ENCODE measurements at places on chromosomes 7 and 10. TPM values are rescaled to one million over a fixed set of nuclear protein-coding genes. Genes with fewer than 3 reads are reported as not detected.
A peak's percentile ranks its signal among the peaks of the same experiment; 100 is the strongest.

VPS26A gene
- 87.4 TPM for polyA plus RNA-seq

CYP3A5 gene
- polyA plus RNA-seq = 19.8 TPM

SLC39A12 gene
- 0.09 TPM for polyA plus RNA-seq

GARIN1A gene
- 2.2 TPM for polyA plus RNA-seq

NPTX2 gene
- 0.14 TPM for polyA plus RNA-seq

NUTM2B gene
- polyA plus RNA-seq = 3.1 TPM

CCDC146 gene
- 18.0 TPM for polyA plus RNA-seq

CAMK2B gene
- polyA plus RNA-seq = 0.94 TPM

YKT6 gene
- 70.6 TPM for polyA plus RNA-seq

TMEM213 gene
- polyA plus RNA-seq = 0.40 TPM

- no peak for DNase-seq
Observed at GRCh38 chr10:129626309-129626708, 159.3 kb downstream of the MGMT start.

GRCh38 chr7:91567081-91568012 lies 303.1 kb downstream of the FZD1 start:
- DNase-seq = no peak

- no peak for DNase-seq
Observed at GRCh38 chr7:108456845-108457540, 757 bp upstream of the NRCAM start.

DNA sequence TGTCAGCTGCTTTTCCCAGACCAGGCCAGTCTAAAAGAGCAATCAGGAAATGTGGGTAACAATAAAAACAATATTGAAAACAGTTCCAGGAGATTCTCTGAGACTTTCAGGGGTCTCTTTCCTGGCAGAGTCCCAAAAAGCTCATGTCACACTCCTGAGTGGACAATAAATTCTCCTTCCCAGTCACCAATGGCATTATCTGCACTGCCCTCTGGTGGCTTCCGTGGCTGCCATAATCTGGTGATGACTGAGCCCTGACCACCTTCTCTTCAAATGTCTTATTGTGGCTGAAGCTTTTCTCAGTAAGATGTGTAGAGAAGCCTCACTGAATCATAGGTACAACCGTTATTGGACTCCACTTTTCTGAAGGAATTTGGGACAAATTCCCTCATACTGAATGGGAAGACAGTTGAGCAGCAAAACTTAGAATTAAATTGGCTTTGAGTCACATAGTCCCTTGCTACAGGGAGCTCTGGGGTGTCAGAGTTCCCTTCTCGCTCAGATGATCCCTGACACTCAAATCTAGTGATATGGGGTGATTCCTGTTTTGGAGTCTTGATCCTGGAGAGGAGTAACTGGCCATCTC lies 24.4 kb upstream of the ASAH2 start:
- DNase-seq = no peak

DNA sequence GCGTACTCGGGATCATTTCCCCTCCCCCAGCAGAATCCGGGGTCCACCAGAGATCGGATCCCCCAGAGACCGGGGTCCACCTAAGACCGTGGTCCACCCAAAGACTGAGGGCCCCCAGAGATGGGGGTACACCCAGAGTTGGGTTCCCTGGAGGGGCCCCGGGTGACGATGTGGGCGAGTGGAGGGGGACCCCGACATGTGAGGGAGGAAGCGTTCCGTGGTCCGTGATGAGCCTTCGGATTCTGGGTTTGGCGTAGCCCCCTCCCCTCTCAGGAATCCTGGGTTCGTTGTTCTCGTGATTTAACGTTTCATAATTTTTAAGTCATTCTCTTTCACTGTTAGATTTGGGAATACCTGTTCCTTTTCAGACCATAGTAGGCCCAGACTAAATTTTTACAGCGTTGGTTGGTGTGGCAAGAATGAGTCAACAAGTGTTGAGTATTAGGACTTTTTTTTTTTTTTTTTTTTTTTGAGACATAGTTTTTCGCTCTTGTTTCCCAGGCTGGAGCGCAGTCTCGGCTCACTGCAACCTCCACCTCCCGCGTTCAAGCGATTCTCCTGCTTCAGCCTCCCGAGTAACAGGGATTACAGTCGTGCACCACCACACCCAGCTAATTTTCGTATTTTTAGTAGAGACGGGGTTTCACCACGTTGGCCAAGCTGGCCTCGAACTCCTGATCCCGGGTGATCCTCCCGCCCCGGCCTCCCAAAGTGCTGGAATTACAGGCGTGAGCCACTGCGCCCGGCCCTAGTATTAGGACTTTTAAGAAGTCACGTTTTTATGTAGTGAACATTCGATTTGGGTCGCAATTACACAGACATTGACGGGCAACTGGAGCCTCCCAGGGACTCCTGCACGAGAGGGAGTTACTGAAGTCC lies 672 bp downstream of the GTPBP4 start:
- DNase-seq = no peak

GRCh38 chr10:21526188-21526859 lies 842 bp upstream of the SKIDA1 start:
- DNase-seq = peak; percentile 91

DNA sequence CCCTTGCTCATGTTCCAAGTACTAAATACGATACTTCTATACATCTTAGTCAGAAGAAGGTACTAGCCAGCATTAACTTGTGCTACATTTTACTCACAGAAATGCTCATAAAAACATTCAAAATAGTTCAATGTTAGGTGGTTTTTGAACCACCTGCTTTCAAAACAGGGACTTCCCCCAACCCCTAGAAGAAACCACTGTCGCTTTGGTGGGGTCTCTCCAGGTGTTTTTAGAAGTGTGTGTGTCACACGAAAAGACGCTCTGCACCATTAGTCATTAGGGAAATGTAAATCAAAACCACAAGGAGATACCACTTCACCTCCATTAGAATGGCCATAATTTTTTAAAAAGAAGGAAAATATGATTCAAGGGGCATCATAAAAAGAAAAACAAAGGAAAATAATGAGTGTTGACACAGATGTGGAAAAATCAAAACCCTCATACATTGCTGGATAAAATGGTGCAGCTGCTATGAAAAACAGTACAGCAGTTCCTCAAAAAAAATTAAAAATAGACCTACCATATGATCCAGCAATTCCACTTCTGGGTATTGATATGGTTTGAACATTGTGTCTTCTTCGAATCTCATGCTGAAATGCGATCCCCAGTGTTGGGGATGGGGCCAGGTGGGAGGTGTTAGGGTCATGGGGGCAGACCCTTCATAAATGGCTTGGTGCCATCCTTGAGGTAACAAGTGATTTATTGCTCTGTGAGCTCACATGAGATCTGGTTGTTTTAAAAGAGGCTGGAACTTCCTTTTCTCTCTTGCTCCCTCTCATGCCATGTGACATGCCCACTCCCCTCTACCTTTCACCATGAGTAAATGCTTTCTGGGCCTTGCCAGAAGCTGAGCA lies 74.2 kb downstream of the MALSU1 start:
- no peak for DNase-seq

- no peak for DNase-seq
Observed at GRCh38 chr10:91000985-91001384, 80.1 kb upstream of the ANKRD1 start.

GRCh38 chr10:50592961-50593418 lies 30.8 kb downstream of the SGMS1 start:
- DNase-seq = no peak
